ENCODE measurements at places on chromosomes 4 and X.

DNA sequence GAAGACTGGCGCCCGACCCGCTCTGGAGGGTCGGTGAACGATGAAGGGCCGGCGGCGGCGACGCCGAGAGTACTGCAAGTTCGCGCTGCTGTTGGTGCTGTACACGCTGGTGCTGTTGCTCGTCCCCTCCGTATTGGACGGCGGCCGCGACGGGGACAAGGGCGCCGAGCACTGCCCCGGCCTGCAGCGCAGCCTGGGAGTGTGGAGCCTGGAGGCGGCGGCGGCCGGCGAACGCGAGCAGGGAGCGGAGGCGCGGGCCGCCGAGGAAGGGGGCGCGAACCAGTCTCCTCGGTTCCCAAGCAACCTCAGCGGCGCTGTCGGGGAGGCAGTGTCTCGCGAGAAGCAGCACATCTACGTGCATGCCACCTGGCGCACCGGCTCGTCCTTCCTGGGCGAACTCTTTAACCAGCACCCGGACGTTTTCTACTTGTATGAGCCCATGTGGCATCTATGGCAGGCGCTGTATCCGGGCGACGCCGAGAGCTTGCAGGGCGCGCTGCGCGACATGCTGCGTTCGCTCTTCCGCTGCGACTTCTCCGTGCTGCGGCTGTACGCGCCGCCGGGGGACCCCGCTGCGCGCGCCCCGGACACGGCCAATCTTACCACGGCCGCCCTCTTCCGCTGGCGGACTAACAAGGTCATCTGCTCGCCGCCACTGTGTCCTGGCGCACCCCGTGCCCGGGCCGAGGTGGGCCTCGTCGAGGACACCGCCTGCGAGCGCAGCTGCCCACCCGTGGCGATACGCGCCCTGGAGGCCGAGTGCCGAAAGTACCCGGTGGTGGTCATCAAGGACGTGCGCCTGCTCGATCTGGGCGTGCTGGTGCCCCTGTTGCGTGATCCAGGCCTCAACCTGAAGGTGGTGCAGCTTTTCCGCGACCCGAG is 568 bp downstream of the CHST7 start:
- no peak for DNase-seq

- no peak for DNase-seq
These were observed 4.7 kb downstream of the L1CAM start for GRCh38 chrX:153881281-153881680.

GRCh38 chrX:124605511-124605910 is 259.1 kb downstream of the SH2D1A start:
- DNase-seq, result no peak

- no peak for DNase-seq
These were observed 135.0 kb downstream of the RBM46 start for GRCh38 chr4:154916068-154916467.

- DNase-seq, result no peak
These were observed 1541.0 kb downstream of the PCDH7 start for GRCh38 chr4:32261196-32261595.

DNA sequence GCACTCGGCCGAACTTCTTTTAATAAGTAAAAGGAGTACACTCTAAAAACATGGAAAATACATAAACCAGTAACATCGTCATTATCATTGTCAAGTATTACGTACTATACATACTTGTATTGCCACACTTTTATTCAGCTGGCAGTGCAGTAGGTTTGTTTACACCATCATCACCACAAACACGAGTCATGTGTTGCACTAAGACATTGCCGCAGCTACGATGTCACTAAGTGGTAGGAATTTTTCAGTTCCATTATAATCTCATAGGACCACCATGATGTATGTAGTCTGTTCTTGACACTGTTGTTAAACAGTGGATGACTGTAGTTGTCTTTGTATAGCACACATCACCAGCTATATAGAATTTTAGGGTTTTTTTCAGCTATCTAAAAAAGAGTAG is 48.0 kb upstream of the TMEM131L start:
- DNase-seq, result no peak

GRCh38 chr4:82057990-82058544 is 315.7 kb downstream of the HNRNPD start:
- no peak for DNase-seq

- DNase-seq, result no peak
These were observed 10.0 kb upstream of the HS3ST1 start for GRCh38 chr4:11438647-11439046.

- DNase-seq, result no peak
These were observed 302.5 kb downstream of the GRID2 start for GRCh38 chr4:92606227-92606626.

DNA sequence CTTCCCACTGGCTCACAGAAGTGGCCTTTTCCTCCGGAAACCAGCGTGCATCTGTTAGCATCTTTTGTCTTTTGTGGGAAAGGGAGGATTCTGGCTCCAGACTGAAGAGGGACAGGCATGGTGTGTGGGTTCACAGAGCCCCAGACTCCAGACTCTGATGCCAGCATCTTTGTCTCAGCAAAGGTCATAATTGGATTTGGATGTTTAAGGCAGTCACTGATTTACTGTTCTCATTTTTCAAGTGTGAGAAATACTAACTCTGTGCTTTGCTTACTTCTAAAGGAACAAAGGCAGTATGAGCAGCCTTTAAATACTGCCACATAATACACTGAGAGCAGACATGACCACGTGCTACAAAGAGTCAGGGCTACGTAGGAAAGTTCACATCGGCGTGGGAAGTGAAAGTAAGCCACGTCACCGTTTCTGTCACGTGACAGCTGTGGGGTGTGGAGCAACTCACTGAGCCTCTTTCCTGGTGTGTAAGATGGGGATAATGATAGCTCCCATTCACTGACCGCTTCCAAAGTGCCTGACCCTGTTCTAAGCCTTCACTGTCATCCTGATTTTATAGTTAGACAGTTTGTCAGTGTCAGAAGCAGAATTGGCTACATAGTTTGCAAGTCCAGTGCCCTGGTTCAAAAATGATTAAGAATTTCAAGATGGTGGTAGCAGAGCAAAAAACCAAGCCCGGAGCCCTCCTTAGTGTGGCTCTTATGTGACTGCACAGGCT is 24.8 kb upstream of the TMSB4X start:
- DNase-seq, result no peak

Data from NCI-H187 (cell line).